ENCODE measurements at places on chromosomes 2 and 18.

- no peak overlapping the region for H3K27ac ChIP-seq
- H3K4me1 ChIP-seq: no peaks in the 10 kb centered on the region
- no peak overlapping the region for H3K4me3 ChIP-seq
- H3K36me3 ChIP-seq: no peaks in the 10 kb centered on the region
Observed at GRCh38 chr2:133790711-133791110, 222.4 kb upstream of the NCKAP5 start.

- no peak overlapping the region for H3K27ac ChIP-seq
- no peaks in the 10 kb centered on the region for H3K4me1 ChIP-seq
- no peaks in the 10 kb centered on the region for H3K36me3 ChIP-seq
- H3K4me3 ChIP-seq: no peak overlapping the region
Observed at GRCh38 chr2:13638181-13638580, 921.4 kb downstream of the TRIB2 start.

- H3K27me3 ChIP-seq: peaks cover 21% of the 10 kb centered on the region
- H3K4me3 ChIP-seq: peak overlapping the region; percentile 71
- DNase-seq: peak; percentile 69
- H3K27ac ChIP-seq: no peak overlapping the region
- H3K36me3 ChIP-seq: no peaks in the 10 kb centered on the region
- H3K4me1 ChIP-seq: peaks cover 26% of the 10 kb centered on the region
Observed at GRCh38 chr2:74548900-74549826, 4.6 kb downstream of the LOXL3 start.

DNA sequence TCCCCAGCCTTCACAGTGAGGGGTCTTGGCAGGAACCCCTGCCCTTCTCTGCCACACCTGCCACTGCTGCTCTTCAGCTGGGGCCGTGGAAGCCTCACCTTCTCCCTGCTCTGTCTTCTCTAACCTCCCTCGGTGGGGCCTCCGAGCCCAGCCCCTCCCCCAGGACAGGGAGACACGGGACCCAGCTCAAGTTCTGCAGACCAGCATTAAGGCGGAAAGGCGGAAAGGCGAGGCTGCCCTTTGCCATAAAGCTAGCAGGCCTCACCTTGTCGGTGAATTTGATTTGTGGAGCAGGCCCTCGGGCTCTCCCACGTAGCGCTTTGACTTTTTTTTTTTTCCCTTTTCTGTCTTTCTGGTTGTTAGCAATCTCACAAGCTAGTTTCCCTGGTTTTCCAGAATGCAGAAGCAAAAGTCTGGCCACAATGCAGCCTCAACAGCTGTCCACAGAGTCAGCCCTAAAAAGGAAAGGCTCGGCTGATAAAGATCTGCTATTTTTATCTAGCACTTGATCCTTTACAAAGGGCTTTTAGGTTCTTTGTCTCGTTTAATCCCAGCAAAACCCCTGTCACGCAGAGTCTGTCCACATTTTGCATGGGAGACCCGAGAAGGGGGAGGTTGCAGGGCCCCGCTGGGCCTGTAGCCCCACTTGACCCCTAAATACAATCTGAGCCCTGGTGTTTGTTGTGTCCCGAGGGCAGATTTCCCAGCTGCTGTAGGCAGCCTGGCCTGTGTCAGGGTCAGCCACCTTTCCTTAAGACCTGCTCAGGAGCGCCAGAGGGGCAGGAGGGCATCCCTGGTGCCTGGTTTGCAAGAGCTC lies 6.0 kb downstream of the ITM2C start:
- H3K4me3 ChIP-seq: no peak overlapping the region
- H3K27me3 ChIP-seq: peaks cover 9% of the 10 kb centered on the region
- peaks cover 8% of the 10 kb centered on the region for H3K4me1 ChIP-seq
- H3K36me3 ChIP-seq: no peaks in the 10 kb centered on the region
- no peak for DNase-seq

GRCh38 chr18:79600141-79600540 lies 79.5 kb upstream of the CTDP1 start:
- no peak overlapping the region for H3K27ac ChIP-seq
- no peak for DNase-seq
- H3K4me1 ChIP-seq: peaks cover 3% of the 10 kb centered on the region
- no peak overlapping the region for H3K4me3 ChIP-seq

- H3K4me1 ChIP-seq: peaks cover 20% of the 10 kb centered on the region
- peak overlapping the region; percentile 6 for H3K4me3 ChIP-seq
- H3K27me3 ChIP-seq: no peaks in the 10 kb centered on the region
- H3K36me3 ChIP-seq: peaks cover 3% of the 10 kb centered on the region
- DNase-seq: peak; percentile 20
- peak overlapping the region; percentile 51 for H3K27ac ChIP-seq
Observed at GRCh38 chr2:196961889-196962288, 35.4 kb upstream of the PGAP1 start.

DNA sequence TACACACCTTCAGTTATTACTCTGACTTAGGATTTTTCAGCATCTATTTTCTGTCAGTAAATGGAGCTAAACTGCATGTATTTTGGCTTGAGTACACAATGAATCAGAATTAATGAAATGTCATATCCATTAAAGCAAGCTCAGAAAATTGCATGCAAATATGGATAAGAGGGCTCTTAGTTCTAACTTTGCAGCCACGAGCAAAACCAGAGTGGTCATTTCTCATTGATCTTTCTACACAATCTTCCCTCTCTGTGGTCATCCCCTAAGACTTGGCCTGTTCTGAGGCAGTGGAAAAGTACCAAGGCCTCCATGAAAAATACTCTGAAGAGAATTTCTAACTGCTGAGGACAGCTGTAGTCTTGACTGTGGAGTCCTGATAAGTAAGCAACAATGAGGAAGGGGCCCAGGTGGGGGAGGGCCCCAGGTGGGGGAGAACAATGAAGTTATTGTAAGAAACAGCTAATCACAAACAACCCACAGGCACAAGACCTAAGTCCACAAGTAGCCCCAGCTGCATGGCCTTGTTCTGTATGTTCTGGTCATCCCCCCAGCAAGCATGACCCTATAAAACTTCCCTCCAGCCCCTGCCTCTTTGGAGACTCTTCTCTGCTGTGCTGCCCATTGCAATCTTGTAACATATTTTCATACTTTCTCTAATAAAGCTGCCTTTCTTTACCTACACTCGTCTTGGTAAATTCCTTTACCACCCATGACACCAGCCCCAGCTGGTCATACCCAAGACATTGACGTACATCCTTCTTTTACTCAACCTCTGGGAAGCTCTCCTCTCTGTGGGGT lies 230.3 kb downstream of the TDRD15 start:
- H3K4me1 ChIP-seq: no peaks in the 10 kb centered on the region
- no peak overlapping the region for H3K27ac ChIP-seq
- DNase-seq: no peak
- no peaks in the 10 kb centered on the region for H3K36me3 ChIP-seq
- H3K4me3 ChIP-seq: no peak overlapping the region

DNA sequence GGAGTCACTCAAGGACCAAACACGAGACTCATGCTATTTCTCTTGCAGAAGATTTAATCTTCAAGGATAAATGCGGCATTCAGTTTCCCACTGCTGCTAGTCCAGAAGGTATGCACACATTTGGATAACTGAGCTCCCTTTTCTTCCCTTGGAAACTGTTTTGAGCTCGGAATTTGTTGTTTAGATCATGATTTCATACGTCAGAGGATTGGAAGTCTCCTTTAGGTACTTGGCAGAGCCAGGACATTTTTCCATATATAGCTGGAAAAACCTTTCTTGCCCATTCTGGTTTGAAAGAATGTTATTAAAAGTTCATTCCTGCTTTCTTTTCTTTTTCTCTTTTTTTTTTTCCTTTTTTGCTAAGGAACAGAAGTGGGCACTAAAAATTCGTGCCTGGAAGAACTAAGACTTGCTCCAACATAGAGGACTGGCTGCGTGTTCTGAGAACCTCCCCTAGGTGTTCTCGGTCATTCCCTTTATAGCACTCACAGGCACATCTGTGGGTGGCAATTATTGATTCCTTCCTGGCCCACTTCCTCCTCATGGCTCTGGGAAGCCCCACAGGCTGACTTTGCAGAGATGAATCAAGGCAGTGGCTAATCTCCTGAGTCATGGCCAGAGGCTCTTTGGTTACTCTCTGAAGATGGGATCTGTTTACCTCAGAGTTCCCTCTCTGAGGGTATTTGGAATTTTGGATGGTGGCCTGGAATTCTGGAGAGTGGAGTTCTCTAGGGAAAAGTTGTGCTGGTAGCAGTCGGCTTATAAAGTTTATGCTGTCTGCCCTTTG lies 104.8 kb downstream of the PLCL1 start:
- no peak for DNase-seq
- H3K27me3 ChIP-seq: peaks cover 37% of the 10 kb centered on the region
- no peak overlapping the region for H3K4me3 ChIP-seq
- H3K36me3 ChIP-seq: no peaks in the 10 kb centered on the region

- H3K27me3 ChIP-seq: no peaks in the 10 kb centered on the region
- H3K36me3 ChIP-seq: no peaks in the 10 kb centered on the region
- H3K27ac ChIP-seq: no peak overlapping the region
- no peak for DNase-seq
- no peaks in the 10 kb centered on the region for H3K4me1 ChIP-seq
Observed at GRCh38 chr18:58788470-58788869, 76.2 kb upstream of the ZNF532 start.

GRCh38 chr18:40607542-40608148 lies 1347.4 kb upstream of the PIK3C3 start:
- H3K36me3 ChIP-seq: no peaks in the 10 kb centered on the region
- no peaks in the 10 kb centered on the region for H3K27me3 ChIP-seq
- no peaks in the 10 kb centered on the region for H3K4me1 ChIP-seq
- H3K4me3 ChIP-seq: no peak overlapping the region

DNA sequence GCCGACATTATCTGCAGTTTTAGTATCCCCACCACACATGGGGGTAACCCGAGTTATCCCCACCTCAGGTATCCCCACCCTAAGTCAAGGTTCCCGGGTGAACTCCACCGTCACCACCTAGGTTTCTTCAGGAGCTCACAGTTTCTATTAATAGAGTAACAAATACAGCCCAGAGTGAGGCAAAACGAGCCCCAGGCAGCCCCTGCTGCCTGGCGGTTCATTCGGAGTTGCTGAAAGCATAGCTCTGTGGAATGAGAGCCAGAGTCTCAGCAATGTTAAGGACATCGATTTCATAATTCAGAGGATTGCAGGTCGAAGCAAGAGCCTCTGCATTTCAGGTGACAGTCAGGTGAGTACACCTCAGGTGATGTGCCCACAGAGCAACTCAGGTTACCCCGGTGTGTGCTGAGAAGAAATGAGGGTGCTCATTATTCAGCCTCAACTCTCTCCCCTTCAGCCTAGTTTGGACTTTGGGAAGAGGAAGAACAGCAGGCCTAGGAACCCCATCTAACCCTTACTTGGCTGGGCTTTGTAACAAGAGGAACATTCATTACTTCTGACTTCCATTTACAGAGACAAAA lies 10.7 kb downstream of the SATB2 start:
- no peak overlapping the region for H3K27ac ChIP-seq
- no peaks in the 10 kb centered on the region for H3K4me1 ChIP-seq
- peaks cover 27% of the 10 kb centered on the region for H3K27me3 ChIP-seq
- DNase-seq: no peak
- H3K36me3 ChIP-seq: no peaks in the 10 kb centered on the region

GRCh38 chr18:79588636-79589481 lies 90.7 kb upstream of the CTDP1 start:
- H3K4me1 ChIP-seq: peaks cover 3% of the 10 kb centered on the region
- H3K4me3 ChIP-seq: no peak overlapping the region
- no peak for DNase-seq
- no peaks in the 10 kb centered on the region for H3K36me3 ChIP-seq
- H3K27me3 ChIP-seq: peaks cover 15% of the 10 kb centered on the region

- no peak overlapping the region for H3K4me3 ChIP-seq
- no peak for DNase-seq
- no peaks in the 10 kb centered on the region for H3K27me3 ChIP-seq
- no peaks in the 10 kb centered on the region for H3K36me3 ChIP-seq
Observed at GRCh38 chr2:51633073-51633472, 601.1 kb upstream of the NRXN1 start.

GRCh38 chr18:76137216-76137615 lies 357.8 kb downstream of the ZNF516 start:
- H3K27ac ChIP-seq: no peak overlapping the region
- peaks cover 5% of the 10 kb centered on the region for H3K4me1 ChIP-seq
- no peak overlapping the region for H3K4me3 ChIP-seq
- no peak for DNase-seq
- no peaks in the 10 kb centered on the region for H3K27me3 ChIP-seq

DNA sequence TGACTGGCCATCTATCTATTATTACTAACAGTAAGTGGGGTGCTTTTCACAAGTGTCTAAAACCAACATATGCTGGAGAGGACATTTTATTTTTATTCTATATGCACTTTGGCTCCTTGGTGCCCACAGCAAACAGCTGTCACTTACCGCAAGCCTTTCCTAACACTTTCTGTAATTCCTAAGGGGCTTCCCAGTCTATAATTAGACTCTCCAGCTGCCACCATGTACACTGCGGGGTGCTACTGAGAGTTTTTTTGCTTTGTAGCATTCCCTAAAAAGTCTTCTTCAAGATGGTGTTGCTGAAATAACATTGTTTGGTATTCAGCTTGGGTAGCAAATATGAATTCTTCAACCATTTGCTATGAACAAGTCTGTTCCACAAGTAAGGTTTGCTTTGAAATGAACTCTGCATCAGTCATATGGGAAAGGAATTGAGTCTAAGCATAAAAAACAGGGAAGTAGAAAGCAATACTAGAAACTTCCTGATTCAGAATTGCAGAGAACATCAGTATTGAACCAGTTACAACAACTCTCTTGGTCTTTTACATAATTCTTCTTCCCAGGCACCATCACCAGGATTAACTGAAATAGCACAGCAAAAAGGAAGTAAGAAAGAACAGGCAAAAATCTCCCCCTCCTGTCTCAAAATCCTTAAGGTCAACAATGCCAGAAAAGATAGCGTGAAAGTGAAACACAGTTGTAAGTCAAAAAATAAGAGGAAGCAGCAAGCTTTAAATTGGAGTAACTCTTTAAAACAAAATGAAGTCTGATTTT lies 28.6 kb downstream of the EPB41L3 start:
- H3K27ac ChIP-seq: no peak overlapping the region
- H3K27me3 ChIP-seq: peaks cover 5% of the 10 kb centered on the region
- no peak overlapping the region for H3K4me3 ChIP-seq
- H3K36me3 ChIP-seq: no peaks in the 10 kb centered on the region

- peaks cover 12% of the 10 kb centered on the region for H3K4me1 ChIP-seq
- H3K27ac ChIP-seq: no peak overlapping the region
- H3K36me3 ChIP-seq: peaks cover 3% of the 10 kb centered on the region
- H3K27me3 ChIP-seq: no peaks in the 10 kb centered on the region
- H3K4me3 ChIP-seq: no peak overlapping the region
- DNase-seq: no peak
Observed at GRCh38 chr2:144085016-144085415, 434.9 kb downstream of the ZEB2 start.

GRCh38 chr2:23053601-23054000 lies 331.4 kb upstream of the KLHL29 start:
- no peaks in the 10 kb centered on the region for H3K4me1 ChIP-seq
- no peaks in the 10 kb centered on the region for H3K36me3 ChIP-seq
- DNase-seq: no peak
- no peak overlapping the region for H3K4me3 ChIP-seq
- H3K27ac ChIP-seq: no peak overlapping the region
- H3K27me3 ChIP-seq: no peaks in the 10 kb centered on the region

GRCh38 chr2:83079007-83079406 lies 1380.1 kb downstream of the SUCLG1 start:
- no peak overlapping the region for H3K4me3 ChIP-seq
- H3K27ac ChIP-seq: no peak overlapping the region
- H3K36me3 ChIP-seq: no peaks in the 10 kb centered on the region
- no peaks in the 10 kb centered on the region for H3K4me1 ChIP-seq
- no peaks in the 10 kb centered on the region for H3K27me3 ChIP-seq
- DNase-seq: no peak
